ENCODE measurements at places on chromosomes 12 and 14.
A peak's percentile ranks its signal among the peaks of the same experiment; 100 is the strongest.

DNA sequence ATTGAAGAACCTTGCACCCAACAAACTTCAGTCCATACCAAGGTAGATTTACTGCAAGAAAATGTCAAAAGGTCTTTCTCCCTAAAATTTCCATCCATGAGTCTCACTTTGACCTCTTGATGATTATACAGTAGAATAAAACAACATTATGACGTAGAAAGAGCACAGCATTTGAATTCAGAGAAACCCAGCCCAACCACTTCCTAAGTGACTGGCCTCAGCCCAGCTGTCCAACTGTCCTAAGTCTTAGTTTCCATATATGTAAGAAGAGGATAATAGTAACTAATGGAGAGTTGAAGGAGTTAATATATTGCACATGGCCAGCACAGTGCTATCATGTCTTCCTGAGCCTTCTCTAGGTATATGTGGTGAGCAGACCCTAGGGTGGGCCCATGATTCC is 41.0 kb upstream of the NELL2 start:
- no peak overlapping the region for H3K4me3 ChIP-seq
- no peaks in the 10 kb centered on the region for H3K36me3 ChIP-seq
- H3K4me1 ChIP-seq: no peaks in the 10 kb centered on the region
- no peak for DNase-seq

- no peaks in the 10 kb centered on the region for H3K36me3 ChIP-seq
- H3K27me3 ChIP-seq: no peaks in the 10 kb centered on the region
- H3K27ac ChIP-seq: no peak overlapping the region
- H3K4me1 ChIP-seq: peaks cover 21% of the 10 kb centered on the region
- no peak overlapping the region for H3K4me3 ChIP-seq
These were observed 471.2 kb downstream of the ATP23 start for GRCh38 chr12:58412461-58413060.

GRCh38 chr12:131536337-131536736 is 174.6 kb upstream of the SFSWAP start:
- DNase-seq: no peak
- H3K36me3 ChIP-seq: no peaks in the 10 kb centered on the region
- no peaks in the 10 kb centered on the region for H3K27me3 ChIP-seq
- H3K27ac ChIP-seq: no peak overlapping the region

DNA sequence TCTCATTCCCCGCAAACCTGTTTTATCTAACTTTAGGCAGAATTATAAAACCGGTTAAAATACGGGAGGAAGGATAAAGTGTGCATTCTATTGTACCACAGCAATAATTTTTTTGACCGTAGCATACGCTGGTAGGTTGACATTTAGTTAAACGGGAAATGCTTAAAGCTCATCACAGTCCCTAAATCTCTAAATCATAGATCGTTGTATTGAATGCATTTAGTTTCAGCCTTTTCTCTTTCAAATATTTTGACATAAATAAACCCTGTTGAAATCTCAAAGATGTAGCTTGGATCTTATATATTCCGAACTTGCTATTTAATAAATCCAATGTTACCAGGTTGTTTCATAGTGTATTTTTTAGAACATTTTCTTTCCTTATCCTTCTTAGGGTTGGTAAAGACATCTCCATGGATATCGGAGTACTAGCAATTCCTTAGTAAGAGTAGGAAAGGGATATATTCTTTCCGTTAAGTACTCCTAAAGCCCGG is 798 bp downstream of the CLEC2B start:
- no peaks in the 10 kb centered on the region for H3K36me3 ChIP-seq
- no peaks in the 10 kb centered on the region for H3K27me3 ChIP-seq
- DNase-seq: peak; percentile 21
- H3K27ac ChIP-seq: peak overlapping the region; percentile 96

DNA sequence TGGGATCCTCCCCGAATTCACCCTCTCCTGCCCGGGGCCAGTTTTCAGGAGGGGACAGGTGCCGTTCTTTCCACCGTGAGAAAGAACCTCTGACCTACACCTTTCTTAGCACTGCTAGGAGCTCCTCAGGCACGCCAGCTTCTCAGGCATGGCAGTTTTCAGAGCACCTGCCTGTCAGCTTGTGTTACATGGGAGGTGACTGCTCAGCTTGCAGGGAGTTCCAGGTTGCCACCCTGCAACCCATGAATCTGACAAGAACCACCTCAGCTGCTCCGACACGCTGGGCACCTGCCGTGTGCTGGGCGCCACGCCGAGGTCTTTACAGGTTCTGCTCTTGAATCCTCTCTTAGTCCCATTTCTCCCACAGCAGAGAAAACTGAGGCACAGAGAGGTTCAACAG is 12.9 kb downstream of the BRI3BP start:
- no peaks in the 10 kb centered on the region for H3K36me3 ChIP-seq
- DNase-seq: no peak
- no peak overlapping the region for H3K27ac ChIP-seq
- H3K4me3 ChIP-seq: no peak overlapping the region

All from endothelial cell of umbilical vein (primary cell).